ENCODE measurements at places on chromosomes 3 and 15.
A peak's percentile ranks its signal among the peaks of the same experiment; 100 is the strongest.

GRCh38 chr3:88478460-88478859 is 328.7 kb downstream of the C3orf38 start:
- no peak for DNase-seq

DNA sequence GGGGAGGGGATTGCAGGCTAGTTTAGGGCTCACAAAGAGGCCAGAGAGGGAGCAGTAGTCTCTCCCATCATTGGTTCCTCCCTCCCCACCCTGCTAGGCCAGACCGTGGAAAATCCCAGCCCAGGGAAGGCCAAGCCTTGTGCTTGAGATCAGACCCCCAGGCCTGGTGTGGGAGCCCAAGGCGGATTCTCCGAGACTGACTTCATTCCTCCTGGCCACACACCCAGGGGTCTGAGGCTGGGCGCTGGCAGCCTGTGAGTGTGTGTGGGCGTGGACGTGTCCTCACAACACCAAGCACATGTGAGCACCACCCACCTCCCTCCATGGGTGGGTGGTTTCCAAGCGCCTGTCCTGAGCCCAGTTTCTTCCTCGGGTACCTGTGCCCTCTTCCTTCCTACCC is 4.1 kb downstream of the LOXL1 start:
- no peak for DNase-seq

- DNase-seq, result no peak
These were observed 128.0 kb downstream of the ATG7 start for GRCh38 chr3:11400213-11400612.

DNA sequence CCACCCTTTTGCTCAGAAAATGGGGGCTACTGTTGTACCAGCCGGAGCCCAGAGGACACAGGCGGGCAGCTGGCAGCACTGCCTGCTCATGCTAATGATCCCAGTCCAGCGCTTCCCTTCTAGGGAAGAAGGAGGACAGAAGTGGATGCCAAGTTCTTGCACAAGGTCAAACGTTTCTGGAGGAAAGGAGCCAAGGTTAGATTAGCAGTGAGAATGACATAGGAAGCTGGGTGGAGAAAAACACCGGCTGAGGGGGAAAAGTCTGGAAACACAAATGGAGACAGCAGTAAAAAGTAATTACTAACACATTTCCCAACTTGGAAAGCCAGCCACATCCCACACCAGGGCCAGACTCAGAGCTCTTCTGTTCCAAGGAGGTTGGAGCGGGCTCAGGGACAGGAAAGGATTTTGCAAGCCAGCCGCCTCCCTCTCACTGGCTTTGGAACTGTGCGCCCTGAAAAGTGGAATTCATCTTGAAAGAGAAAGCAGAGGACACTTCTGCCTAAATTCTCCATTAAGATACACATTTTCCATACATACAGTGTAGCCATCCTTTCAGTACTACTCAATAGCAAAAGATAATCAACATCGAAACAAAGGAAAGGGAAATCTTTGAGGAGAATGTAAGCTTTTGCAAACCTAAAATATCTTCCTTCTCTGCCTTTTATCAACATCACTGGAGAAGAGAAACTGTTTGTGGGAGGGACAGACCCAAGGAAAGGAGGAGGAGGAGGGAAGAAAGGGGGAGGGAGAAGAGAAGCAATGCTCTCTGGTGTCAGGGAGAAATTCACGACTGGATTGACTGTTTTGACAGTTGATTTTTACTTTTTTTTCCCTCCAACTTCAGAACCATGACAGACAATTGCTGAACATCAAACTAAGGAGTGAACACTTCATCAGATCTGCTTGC is 133.6 kb downstream of the CD47 start:
- DNase-seq, result no peak

DNA sequence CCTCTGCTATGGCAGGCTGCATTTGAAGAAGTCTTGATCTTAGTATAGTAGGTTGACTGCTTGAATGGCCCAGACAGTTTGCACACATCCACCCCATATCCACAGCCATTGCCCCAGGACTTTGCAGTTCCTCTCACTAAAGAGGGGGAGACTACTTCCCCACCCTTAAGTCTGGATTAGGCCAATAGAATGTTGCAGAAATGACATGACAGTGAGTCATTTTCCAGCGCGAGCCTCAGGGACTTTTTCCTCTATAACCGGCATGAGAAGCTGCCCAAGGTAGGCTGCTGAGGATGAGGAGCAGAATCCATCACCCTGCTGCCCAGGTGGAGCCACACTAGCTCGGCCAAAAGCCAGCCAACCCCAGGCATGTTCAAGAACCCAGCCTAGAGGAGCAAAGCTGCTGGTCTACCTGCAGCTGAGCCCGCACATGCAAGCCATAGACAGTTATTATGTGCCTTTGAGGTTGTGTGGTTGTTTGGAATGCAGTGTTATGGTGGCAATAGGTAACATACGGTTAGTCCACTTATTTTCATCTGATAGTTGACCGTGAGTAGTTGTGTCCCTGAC is 113.9 kb downstream of the TLE3 start:
- no peak for DNase-seq

- DNase-seq, result peak; percentile 33
These were observed 2.3 kb downstream of the EIF2AK4 start for GRCh38 chr15:39936187-39936586.

GRCh38 chr3:197615430-197615829 is 59.7 kb upstream of the BDH1 start:
- DNase-seq, result no peak

- no peak for DNase-seq
These were observed 31.4 kb upstream of the LSAMP start for GRCh38 chr3:116476691-116477090.

DNA sequence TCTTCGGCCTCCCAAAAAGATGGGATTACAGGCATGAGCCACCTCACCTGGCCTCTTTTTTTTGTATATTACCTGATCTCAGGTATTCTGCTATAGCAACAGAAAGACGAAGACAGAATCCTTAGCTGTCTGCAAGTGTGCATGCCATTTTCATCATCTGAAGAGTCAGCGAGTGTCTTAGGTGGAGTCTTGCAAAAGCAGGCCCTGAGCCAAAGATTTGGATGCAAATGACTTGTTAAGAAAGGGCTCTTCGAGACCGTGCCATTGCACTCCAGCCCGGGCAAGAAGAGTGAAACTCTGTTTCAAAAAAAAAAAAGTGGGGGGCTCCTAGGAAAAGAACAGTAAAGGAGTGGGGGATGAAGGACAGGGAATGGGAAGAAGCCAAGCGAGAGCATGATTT is 10.2 kb upstream of the TRIM69 start:
- no peak for DNase-seq

- no peak for DNase-seq
These were observed 2.6 kb downstream of the ALPK3 start for GRCh38 chr15:84819791-84820190.

DNA sequence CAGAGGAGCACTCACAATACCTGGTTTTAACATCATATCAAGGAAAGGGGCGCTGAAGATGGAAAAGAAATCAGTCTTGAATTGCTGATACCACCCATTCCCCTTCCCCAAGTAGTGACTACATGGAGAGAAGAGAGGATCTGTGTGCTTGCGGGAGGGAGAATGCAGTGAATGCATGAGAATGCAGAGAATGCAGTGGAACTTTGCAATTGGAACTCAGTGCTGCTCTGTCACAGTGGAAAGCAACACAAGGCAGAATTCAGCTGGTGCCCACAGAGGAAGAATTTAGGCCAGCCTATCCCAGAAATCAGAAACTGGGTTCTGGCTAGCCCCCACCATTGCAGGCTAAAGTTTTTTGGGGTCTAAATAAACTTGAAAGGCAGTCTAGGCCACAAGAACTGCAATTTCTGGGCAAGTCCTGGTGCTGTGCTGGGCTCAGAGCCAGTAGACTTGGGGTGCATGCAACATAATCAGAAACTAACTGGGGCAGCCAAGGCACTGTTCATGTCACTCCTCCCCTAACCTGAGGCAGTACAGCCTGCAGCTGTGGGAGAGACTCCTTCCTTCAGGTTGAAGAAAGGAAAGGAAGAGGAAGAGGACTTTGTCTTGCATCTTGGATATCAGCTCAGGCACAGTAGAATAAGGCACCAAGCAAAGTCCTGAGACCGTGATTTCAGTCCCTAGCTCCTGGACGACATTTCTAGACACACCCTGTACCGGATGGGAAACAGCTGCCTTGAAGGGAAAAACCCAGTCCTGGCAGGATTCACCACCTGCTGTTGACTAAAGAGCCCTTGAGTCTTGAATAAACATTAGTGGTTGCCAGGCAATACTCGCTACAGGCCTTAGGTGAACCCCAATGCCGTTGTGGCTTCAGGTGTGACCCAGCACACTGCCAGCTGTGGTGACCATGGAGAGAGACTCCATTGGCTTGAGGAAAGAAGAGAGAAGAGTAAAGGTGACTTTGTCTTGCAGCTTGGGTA is 329.3 kb downstream of the TBL1XR1 start:
- DNase-seq, result no peak

- no peak for DNase-seq
These were observed 29.1 kb upstream of the ST6GAL1 start for GRCh38 chr3:186901135-186901734.

GRCh38 chr3:4350789-4351163 is 47.6 kb downstream of the SETMAR start:
- peak; percentile 58 for DNase-seq

DNA sequence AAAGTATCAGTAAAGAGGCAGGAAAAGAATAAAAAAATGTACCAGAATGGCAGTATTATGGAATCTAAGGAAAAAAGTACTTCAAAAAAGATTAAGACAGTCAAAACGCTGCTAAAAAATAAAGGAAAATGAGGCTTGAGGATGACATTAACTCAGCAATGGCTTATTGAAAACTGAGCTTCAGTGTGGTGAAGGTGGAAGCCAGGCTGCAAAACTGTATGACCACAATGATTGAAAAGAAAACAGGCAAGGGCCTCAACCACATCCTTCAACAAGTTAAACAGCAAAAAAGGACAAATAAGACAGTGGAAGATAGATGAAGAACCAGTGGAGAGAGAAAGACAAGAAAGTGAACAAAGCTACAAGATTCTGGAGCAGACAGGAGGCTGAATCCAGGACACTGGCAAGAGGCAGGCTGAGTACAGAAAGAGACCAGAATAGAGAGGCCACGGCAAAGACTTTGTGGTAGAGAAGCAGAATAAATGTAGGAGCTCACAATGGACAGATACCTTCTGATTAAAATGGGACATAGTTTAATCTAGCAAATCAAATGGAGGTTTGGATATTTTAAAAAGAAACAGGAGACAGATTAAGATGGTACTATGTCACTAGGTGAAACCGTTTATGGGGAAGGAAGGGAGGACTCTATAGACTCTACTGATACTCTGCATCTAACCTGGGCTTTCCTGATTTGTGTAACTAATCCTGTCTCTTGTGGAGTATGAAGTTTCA is 86.1 kb downstream of the TJP1 start:
- DNase-seq, result no peak

Data from kidney capillary endothelial cell (primary cell).